ENCODE measurements at places on chromosomes 7 and 10. TPM values are rescaled to one million over a fixed set of nuclear protein-coding genes. Genes with fewer than 3 reads are reported as not detected.

DNA sequence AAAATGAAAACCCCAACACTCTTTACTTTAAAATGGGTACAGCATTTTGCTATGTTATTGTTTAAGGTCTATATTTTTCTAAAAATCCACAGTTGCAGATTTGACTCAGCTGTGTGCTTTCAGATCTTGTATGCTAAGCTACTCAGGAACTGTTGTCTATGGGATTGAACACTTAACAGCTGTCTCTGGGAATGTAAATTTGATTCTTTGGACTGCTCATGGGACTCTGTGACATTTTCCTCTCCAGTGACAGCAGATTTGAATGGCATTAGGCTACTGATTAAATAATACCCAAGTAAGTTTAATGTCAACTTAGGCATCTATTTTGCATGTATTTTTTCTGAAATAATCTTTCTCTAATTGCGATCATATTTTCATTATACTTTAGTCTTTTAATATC is 1.7 kb upstream of the CD36 start:
- no peak for DNase-seq

GRCh38 chr7:29606287-29606721 is 42.7 kb downstream of the PRR15 start:
- DNase-seq = peak; percentile 82

The SVOPL gene
- total RNA-seq = under 0.01 TPM

DNA sequence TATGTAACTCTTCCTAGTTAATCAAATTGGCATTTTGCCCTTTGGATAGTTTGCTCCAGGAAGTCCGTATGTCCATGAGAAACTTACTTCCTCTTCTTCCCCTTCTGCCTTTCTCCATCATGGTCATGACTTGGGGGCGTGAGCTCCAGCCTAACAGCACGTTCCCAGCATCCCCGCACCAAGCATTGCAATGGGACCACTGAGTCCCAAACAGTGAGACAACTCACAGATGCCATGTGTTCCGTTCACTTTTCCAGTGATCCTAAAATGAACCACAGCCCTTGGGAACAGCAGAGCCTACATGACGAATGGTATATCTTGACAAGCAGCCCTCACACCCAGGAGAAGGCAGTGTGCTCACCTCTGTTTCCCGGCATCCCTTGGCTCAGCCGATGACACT is 10.7 kb downstream of the BTBD16 start:
- no peak for DNase-seq

The EBLN1 gene
- not detected for total RNA-seq

DNA sequence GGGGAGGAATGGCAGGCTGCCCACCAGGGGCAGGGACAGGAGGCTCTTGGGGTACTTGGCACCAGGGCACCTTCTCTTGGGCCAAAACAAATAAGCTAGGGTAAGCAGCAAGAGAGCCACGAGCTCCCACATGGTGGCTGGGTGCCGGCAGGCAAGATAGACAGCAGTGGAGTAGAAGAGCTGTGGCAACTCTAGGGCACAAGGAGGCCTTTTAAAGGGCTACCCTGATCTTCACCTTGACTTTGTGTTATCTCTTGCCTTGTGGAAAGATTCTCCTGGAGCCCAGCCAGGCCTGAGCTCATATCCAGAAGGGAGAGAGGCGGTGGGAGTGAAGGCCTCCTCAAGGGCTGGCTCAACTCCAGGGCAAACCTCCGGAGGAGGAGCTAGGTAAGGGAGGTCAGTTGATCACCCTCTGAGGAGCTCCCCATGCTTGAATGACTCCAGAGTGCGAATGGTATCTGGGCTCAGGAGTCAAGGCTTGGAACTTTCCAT is at the start of gene CYP17A1:
TSS of gene CYP17A1 (minus strand) at position 184 of the 492 bp plus-strand sequence. CDS start at position 132, 52 bp downstream.
- DNase-seq = no peak

- no peak for DNase-seq
These were observed 17.2 kb upstream of the FGFR2 start for GRCh38 chr10:121615435-121615793.

GRCh38 chr7:30462179-30462578 is 16.4 kb downstream of the NOD1 start:
- no peak for DNase-seq

The DDX50 gene
- 73.7 TPM for total RNA-seq
